Activated effector memory CD4-positive, alpha-beta T cell treated with Interleukin-2 at 50 U/mL for 16 hours (primary cell): ENCODE measurements at places on chromosomes 3 and 15.

DNA sequence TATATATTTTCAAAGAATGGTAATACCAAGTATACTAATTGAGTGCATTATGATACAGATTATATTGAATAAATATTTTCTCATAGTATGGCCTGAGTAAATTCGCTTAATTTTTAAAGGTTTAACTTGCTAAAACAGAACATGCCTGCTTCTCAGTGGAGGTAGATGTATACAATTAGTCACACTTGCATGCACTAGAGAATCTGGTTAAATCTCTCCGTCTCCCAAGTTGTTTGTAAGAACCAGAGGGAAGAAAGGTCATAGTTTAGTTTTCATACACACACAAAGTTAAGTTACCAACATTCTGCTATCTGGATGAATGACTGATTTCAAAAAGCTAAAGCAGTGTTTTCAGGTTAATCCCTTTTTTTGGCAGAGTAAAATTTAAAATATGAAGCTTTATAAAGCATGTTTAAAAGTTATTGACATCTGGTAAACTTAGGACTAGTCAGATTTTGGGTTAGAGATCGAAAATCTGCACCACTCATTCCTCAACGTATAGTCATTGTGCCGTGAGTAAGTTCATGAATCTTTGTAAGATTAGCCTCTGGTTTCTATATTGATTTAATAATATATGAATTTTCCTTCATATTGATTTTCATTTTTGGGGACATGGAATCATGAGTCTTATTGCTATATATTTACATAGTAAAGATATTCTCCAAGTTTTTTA, 117.6 kb upstream of the SAMMSON start:
- DNase-seq, result no peak

DNA sequence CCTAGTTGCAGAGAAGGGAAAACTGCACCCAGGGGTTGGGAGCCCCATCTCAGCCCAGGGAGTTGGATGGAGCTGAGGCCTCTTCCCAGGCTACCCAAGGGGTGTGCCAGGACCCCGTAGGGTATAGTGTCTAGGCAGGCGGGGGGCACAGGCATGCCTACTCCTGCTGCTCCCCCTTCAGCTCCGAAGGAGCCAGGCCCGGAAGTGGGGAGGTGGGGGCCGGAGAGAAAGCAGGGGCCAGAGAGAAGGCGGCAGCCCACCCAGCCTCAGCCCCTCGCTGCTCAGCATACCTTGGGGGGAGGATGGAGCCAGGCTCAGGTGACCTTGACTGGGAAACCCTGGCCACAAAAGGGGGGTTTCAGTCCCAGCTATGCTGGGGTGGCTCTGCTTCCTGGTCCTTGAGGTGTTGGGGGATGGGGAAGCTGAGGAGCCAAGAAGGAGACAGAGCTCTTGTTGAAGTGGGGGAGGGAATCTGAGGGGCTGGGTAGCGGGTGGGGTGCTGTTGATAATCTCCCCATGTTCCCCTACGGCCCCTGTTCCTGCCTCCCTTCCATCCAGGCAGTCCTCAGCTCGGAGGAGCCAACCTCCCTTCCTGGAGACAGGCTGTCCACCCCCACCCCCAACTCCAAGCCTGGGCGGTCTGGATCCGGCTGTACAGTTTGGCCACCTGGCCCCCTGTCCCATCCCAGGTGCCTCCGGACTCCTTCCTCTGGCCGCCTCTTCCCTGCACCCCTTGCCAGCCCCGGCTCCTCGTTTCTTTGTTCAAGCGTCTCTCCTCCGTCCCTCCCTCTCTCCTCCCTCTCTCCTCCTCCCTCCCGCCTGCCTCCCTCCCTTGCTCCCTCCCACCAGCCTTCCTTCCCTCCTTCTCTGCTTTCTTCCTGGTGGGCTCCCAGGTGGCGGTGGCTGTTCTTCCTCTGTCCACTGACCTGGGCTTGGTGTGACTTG, 1.7 kb downstream of the SEMA3F start:
- DNase-seq, result no peak

- DNase-seq, result peak; percentile 99
These were observed 27.1 kb downstream of the SLC28A2 start for GRCh38 chr15:45279024-45279698.

- DNase-seq, result no peak
These were observed 5.4 kb downstream of the MEX3B start for GRCh38 chr15:82040390-82040789.

GRCh38 chr3:167649746-167650145, 4.0 kb downstream of the WDR49 start:
- no peak for DNase-seq

GRCh38 chr3:149023951-149024350, 32.6 kb downstream of the GYG1 start:
- no peak for DNase-seq

- no peak for DNase-seq
These were observed 81.8 kb upstream of the GRM7 start for GRCh38 chr3:6779140-6779539.

DNA sequence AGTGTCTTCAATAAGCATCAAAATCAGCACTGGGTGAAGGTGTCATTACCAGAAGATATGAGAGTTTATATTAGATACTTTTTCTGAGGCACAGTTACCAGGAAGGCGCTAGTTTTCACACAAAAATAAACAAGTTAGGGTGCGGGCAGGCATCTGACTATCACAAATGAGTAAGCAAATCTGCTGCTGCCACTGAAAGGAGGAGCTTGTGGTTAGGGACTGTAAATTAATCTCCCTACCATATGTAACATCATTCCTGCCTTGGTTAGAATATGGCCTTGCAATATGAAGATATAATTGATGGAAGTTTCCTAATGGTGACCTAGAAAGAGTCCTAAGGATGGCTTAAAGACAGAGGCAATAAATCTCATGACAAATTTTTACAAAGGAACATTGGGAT, 19.5 kb upstream of the EID1 start:
- DNase-seq, result no peak

DNA sequence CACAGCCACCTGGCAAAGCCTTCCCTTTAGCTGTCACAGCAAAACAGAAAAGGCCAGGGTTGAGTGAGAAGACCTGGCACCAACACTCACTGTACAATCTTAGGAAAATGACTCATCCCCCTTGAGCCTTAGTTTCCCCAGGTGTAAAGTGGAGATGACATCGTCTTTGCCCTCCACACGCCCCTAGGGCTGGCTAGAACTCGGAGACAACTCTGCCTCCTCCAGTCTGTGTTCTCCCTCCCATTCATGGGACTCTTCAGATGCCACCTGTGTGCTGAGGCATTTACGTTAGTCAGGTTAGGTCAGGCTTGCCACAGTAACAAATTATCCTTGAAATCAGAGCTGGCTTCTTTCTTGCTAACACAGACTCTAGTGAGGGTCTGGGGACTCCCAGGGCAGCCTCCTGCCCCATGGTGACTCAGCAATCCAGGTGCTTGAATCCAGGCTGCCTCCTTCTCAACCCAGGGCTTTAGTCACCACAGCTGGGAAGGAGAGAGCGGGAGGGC, 252.6 kb downstream of the PLCL2 start:
- no peak for DNase-seq

GRCh38 chr3:130671545-130672312, 74.9 kb downstream of the PIK3R4 start:
- DNase-seq, result no peak

GRCh38 chr3:131174752-131175151, 148.1 kb downstream of the NEK11 start:
- no peak for DNase-seq

GRCh38 chr3:61617041-61617440, 55.7 kb downstream of the PTPRG start:
- no peak for DNase-seq

DNA sequence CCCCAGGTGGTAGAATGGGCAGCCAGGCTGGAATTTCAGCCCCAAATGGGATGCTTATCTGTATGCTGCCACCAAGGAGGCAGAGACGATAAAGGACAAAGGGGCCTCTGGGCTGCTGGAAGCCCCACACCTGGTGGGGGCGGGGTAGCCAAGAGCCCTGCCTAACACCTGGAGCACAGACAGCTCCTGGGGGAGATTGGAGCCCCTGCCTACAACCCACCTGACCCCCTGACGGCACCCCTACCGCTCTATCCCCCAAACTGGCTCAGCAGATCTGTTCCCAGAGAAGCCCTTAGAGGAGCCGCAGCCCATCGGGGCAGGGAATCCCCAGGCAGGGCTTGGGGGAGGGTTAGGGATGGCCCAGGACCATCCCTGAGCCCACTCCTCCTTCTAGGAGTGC, 15.8 kb upstream of the SEMA3F start:
- no peak for DNase-seq

DNA sequence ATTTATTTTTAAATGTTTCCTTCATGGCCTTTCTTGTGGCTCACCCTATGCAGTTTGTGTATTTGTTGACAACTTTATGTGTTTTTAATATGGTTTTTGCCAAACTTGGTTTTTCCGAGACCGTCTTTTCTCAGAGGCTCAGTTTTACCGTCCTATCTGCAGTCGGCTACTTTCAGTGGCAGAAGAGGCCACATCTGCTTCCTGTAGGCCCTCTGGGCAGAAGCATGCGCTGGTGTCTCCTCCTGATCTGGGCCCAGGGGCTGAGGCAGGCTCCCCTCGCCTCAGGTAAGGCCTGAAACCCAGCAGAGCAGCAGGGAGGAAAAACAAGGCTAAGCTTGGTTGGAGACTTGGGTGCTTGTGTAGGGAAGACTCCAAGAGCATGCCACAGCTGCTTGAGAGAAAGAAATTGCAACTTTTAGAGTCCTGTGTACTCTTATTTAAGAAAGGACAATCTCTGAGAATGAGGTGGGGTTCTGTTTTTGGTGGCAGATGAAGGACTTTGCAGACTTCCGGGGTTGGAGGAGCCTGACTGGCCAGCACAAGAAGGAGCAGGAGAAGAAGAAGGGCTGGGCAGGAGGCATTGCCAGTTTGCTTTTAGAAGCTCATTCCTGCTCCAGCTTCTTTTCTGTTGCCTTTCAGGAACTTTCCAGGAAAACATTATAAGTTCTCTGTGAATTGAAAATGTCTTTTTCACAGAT, at the start of gene TIGIT:
TIGIT (plus strand) TSS at position 191 of the 698 bp plus-strand sequence; CDS start at position 225, 34 bp downstream.
- DNase-seq, result no peak

DNA sequence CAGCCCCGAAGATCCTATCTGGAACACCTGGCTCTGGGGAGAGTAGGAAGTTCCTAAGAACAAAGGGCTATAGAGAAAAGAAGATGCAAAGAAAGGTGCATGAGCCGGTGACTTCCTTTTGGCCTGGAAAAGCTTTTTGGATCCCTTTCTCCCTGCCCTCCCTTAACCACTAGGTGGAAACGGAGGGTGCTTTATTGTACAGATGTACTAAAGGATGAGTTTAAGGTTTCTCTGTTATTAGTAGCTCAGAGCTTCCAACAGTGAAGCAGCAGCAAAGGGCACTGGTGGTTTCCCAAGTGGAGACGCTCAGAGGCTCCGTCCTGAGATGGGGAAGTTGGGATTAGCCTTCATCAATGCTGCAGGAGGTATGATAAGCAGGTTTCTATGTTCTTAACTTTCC, 5.9 kb upstream of the ADGRG7 start:
- no peak for DNase-seq

DNA sequence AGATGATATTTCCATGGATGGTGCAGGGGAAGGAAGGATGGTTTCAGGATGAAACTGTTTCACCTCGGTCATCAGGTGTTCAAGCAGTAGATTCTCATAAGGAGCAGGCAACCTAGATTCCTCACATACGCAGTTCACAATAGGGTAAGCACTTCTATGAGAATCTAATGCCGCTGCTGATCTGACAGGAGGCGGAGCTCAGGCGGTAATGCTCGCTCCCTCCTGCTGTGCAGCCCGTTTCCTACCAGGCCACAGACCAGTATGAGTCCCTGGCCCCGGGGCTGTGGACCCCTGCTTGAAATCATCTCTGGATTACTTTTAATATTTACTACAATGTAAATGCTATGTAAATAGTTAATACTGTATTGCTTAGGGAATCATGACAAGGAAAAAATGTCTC, 241.8 kb downstream of the ROBO2 start:
- no peak for DNase-seq

- DNase-seq, result no peak
These were observed 13.1 kb upstream of the PLA2G4D start for GRCh38 chr15:42107473-42107872.

DNA sequence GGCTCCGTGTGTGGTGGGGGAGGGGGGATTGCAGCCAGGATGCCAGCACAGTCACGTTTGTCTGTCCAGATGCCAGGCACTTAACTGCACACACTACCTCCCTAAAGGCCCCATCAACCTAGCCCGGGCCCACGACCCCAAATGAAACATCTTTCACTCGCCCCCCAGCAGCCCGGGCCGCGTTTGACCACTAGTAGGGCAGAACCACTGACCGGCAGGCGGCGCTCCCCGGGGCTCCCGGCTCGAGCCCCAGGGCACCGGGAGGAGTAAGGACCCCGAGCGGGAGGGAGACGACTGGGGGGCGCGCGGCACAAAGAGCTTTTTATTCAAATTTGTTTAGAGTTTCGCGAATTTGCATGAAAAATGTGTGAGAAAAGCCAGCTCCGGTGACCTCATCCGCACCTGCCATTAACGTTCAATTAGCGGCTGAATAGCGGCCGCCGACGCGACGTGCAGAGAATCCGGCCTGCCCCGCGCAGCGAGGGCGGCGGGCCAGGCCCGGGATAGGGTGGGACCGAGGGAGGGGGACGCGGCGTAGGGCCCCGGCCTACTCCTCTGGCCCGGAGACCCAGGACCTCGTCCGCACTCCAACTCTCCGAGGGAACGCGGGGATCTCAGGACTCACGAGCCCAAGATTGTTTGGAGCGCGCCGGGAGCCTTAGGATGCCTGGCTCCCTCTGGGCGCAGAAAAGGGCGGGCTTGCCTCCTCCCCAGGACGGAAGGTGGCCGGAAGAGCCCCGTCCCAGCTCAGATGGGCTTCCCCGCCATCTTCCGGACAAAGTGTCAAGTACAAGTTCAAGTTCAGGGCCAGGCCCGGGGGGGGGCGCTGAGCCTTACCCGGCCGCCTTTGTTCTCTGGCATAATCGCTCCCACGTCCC, 64.9 kb upstream of the POLG start:
- no peak for DNase-seq

- no peak for DNase-seq
These were observed 760.4 kb downstream of the ZPLD1 start for GRCh38 chr3:103195216-103195615.
